ENCODE measurements at places on chromosomes 12 and 14. TPM values are rescaled to one million over a fixed set of nuclear protein-coding genes. Genes with fewer than 3 reads are reported as not detected.

DNA sequence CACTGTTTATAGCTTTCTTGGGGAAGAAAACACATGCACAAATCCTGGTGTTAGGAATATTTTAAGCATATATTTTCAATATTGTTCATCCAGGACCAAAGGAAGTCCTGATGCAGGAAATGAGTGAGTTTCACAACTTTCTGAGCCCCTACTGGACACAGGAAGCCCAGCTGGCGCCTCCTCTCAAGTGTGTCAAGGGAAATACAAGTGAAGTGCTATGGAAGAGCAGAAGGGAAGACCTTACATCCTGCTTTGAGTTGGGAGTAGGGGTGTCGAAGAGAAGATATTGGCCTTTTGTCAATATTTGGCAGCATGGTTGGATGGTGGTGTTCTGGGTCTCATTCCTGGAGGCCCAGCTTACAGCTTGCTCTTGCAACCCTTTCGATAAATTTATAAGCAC is 66.1 kb upstream of the ZDHHC17 start:
- no peak for DNase-seq

DNA sequence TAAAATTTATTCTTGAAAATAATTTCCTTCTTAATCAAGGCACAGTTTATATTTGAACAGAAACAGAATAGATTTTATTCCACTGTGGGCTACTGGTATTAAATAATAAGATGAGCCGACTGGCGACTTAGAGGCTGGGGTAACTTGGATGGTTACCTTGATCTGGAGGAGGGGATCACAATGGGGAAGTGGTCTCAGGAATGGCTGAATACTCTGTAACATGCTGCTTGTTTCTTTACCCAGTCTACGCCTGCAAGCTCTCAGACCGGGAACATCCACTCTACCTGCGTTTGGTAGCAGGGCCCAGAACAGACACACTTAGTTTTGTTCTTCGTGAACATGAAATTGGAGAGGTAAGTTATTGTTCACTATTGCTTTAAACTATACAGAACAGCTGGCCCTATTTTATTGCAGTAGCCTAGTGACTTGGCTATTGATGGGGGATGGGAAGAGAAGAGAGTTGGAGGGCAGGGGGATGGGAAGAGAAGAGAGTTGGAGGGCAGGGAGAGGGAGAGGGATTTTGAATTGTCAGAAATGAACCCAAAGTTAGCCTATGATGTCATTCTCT is 67.9 kb downstream of the GNS start:
- no peak for DNase-seq

GRCh38 chr14:99262977-99263448 is 9.0 kb downstream of the BCL11B start:
- DNase-seq, result no peak

GRCh38 chr12:42364692-42365091 is 38.7 kb downstream of the PPHLN1 start:
- DNase-seq, result no peak

DNA sequence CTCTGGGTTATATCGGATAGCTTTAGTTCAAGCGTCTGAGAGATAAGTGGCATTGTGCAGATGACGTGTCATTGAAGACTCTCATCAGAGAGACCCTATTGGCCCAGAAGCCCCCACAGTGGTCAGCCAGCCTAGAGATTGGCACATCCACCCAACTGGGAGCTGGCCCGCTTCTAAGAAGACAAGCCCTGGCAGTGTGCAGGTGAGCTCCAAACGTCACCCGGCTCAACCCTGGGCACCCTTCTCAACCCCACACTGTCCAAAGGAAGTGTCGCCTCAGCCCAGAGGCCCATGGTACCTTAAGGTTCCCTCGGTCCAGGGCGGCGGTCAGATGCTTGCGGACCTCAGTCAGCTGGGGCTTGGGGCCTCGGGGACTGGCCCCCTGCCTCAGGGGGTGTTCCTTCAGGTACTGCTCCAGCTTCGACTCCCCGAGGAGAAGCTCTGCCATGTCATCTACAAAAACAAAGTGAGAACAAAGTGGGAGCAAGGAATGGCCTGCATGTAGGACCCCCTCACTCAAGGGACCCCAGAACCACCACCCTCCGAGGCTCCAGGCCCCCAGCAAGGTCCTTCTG is 30.3 kb downstream of the TTC7B start:
- no peak for DNase-seq

DNA sequence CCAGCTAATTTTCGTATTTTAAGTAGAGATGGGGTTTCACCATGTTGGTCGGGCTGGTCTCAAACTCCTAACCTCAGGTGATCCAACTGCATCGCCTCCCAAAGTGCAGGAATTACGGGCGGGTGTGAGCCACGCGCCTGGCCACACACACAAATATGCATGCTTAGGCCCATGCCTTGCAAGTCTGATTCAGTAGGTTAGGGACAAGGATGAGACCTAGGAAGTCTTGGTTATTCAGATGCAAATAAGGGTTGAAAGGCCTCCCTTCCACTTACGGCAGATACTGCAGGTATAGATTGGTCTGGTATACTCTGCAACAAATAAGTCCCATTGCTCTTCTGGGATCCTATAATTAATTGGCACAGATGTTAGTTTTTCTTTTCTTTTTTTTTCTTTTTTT is 32.9 kb downstream of the TXNRD1 start:
- DNase-seq, result no peak

- no peak for DNase-seq
Observed at GRCh38 chr12:108722992-108723766, 8.1 kb downstream of the CORO1C start.

DNA sequence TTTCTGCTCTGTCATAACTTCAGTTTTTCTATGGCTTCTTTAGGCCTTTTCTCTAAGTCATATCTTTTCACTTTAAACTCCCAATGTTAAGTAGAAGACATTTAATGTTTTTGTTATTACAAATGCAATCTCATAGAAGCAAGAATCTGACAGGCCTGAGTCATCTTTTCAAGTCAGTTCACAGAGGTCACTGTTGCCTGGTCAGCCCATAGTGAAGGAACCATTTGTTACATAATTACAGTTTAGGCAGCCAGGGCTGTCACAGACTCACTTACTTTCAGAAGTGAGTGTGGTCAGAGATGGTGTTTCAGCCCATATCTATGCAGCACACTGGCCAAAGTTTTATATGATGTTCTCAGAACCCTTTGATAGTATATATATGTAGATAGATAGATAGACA is 46.5 kb downstream of the CCER1 start:
- no peak for DNase-seq

- DNase-seq, result no peak
Observed at GRCh38 chr12:55658212-55658611, 21.5 kb downstream of the OR10P1 start.

DNA sequence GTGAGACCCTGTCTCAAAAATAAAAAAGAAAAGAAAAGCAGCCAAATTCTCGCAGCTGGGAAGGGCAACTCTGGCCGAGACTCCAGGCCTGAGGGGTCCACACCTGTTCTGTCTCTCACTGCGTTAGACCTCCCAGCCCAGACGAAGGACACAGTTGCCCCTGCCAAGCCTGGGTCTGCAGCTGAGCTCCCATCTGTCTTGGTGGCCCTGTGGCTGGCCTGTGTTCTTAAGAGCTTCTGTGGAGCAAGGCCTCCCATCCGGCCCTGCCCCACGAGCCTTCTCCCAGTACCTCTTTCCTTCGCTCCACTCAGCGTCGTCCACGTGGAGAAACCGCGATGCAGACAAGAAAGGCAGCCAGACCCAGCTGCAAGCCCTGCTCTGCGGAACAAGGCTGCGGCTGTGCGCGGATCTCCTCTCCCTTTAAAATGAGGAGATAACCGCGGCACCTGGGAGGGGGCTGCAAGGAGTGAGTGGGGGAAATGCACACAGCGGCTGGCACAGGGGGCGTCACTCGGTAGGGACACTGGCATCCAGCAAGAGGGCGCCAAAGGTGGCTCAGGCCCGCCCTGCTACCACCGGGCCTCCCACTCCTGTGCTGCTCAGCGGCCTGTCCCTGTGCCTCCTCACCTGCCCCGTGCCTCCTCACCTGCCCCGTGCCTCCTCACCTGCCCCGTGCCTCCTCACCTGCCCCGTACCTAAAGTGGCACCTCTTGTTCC is 42.4 kb downstream of the LRRC74A start:
- DNase-seq, result no peak

The FAM222A gene
- 2.5 TPM for total RNA-seq

The SMCO2 gene
- total RNA-seq, result 0.78 TPM

The DIO2 gene
- total RNA-seq, result 31.0 TPM

The STAB2 gene
- not detected for total RNA-seq

The LRRIQ1 gene
- total RNA-seq, result 7.0 TPM

The SERPINA9 gene
- not detected for total RNA-seq

The BCL2L14 gene
- total RNA-seq, result not detected
